Fibroblast of upper back skin (primary cell): ENCODE measurements at places on chromosomes 7 and 10.

- DNase-seq, result no peak
Observed at GRCh38 chr10:132696204-132696603, 89.7 kb downstream of the NKX6-2 start.

DNA sequence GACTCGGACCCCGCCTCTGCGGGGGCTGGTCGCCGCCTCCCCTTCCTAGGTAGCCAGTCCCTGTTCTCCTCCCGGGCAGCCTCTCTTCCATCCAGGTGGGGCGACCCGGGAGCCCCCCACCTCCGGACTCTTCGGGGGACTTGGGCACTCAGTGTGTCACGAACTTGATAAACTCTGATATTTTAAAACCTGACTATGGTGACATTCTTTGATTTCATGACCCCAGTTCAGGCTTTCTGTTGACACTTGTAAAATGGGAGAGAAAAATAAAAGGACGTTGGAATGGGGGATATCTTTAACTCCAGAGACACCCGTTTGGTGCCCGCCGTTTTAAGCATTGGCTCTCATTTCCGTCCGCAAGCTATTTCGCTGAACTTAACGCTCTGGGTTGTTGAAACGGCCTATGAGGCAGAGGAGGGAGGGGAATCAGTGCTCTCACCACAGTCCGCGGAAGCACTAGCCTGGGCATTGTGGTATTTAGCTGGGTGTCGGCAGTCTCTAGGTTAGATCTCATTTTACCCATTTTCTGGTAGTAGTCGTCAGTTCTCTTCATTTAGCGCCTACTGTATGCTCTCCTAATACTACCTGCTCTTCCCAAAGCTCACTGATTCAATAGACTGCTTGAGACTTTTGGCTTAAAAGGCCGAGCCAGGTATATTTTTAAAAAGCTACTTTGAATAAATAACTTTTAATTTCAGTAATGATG is 738 bp downstream of the VPS26A start:
- peak; percentile 40 for DNase-seq

- DNase-seq, result no peak
Observed at GRCh38 chr7:155864271-155864985, 52.2 kb upstream of the SHH start.

DNA sequence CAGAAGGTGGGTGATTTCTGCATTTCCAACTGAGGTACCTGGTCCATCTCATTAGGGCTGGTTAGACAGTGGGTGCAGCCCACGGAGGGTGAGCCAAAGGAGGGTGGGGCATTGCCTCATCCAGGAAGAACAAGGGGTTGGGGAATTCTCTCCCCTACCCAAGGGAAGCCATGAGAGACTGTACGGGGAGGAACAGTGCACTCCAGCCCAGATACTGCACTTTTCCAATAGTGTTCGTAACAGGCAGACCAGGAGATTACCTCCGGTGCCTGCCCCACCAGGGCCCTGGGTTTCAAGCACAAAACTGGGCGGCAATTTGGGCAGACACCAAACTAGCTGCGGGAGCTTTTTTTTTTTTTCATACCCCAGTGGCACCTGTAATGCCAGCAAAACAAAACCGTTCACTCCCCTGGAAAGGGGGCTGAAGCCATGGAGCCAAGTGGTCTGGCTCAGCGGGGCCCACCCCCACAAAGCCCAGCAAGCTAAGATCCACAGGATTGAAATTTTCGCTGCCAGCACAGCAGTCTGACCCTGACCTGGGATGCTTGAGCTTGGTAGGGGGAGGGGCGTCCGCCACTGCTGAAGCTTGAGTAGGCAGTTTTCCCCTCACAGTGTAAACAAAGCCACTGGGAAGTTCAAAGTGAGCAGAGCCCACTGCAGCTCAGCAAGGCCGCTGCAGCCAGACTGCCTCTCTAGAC is 31.2 kb downstream of the ARMC10 start:
- no peak for DNase-seq

DNA sequence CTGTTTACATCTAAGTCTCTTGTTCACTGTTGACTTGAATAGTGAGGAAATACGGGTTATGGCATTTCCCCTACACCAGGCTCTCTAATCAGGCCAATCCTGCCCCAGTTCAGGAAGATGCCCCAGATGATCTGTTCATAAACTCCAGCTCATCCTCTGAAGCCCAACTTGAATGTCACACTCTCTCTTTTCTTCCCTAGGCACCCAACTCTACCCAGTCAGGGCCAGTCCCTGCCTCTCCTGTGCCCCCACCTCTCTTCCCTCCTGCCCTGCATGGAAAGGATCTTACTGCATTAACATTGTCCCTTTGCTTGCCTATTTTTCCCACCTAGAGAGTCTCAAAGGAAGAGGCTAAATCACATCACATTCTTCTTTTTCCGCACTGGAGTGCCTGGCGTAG is 10.6 kb upstream of the TRPV6 start:
- no peak for DNase-seq

DNA sequence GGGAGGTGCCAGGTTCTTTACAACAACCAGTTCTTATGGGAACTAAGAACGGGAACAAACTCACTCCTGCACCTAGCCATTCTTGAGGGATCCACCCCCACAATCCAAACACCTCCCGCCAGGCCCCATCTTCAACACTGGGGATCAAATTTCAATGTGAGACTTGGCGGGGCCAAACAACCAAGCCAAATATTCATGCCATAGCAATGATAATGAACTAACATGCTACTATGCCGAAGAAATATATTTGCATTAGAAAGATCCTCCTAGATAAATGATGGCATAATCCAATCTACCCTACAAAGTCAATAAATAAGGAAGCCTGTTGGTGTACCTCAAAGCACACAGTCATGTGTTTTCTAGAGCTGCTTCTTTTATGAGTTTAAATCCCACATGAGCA is 57.6 kb downstream of the CCDC71L start:
- no peak for DNase-seq

GRCh38 chr7:92963566-92963965 is 127.2 kb upstream of the CDK6 start:
- no peak for DNase-seq

DNA sequence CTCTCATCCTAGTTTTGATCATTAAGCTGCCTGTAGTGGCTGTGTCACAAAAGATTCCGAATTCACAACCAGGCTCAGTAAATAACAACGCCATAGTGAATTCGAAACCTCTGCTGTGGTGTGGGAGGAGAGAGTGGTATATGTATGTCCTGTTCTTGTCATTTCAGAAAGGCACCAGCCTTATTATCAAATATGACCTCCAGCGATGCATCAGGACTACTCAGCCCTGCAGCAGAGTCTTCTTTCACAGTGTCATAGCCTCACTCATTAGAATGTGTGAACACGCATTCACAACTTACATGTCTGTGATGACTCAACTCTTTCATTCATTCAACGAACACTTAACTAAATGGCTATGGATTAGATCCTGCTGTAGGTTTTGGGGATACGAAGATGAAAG is 15.3 kb downstream of the AOC1 start:
- no peak for DNase-seq

DNA sequence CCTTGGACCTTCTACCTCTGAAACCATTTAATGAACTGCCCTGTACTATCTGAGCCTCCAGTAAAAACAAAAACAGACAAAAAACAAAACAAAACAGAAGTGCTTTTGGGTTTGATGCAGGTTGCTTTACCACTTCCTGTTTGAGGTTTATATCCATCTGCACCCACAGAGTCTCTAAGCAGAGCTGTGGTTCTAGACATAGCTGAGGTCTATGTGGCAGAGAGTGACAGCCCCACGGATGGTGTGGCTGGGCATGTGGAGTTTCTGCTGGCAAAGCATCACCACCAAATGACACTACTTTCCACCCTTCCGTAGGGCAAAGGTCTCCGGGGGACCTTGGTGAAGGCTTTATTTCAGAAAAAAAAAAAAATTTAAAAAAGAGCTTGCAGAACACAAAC is 754.2 kb downstream of the GRID1 start:
- no peak for DNase-seq

DNA sequence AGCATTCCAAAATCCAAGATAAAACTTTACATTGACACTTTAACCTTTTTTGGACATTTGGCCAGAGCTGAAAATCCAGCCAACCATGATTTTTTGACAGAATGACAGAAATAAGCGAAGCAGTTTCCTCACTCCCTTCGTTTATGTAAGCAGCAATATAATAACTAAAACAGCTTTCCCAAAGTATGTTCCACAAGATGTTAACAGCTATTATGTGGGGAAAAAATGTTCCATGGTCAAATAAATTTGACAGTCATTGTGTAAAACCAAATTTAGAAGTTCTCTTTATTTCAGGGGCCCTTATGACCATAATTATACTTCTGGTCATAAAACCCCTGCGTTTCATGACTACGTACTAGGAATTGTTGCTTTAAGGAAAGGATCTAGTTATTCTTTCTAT is 416.5 kb downstream of the MAGI2 start:
- DNase-seq, result no peak

DNA sequence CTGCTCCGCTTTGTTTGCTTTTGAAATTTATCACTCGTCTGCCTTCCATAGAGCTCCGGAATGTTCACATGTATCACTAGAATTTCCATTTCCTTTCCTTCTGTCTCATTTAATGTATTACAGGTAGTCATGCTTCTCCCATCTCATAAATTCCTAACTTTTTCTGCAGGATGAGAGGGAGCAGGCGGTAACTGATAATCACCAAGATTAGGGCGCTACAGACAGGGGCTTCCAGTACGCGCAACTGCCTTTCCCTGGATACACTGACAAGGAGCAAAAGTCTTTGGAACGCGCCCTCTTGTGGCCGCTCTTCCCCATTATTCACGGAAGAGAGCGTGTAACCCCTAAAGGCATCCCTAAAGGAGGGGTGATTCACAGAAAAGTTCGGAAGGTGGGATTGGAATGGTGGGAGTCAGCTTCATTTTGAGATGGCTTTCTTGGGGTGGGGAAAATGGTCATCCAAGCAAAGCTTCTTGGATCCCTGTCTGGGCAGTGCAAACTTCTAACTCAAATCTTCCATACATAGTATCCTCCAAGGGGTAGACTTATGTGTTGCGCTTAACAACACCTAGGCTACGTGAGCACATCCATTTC is 6.5 kb downstream of the INHBA start:
- DNase-seq, result peak; percentile 88

DNA sequence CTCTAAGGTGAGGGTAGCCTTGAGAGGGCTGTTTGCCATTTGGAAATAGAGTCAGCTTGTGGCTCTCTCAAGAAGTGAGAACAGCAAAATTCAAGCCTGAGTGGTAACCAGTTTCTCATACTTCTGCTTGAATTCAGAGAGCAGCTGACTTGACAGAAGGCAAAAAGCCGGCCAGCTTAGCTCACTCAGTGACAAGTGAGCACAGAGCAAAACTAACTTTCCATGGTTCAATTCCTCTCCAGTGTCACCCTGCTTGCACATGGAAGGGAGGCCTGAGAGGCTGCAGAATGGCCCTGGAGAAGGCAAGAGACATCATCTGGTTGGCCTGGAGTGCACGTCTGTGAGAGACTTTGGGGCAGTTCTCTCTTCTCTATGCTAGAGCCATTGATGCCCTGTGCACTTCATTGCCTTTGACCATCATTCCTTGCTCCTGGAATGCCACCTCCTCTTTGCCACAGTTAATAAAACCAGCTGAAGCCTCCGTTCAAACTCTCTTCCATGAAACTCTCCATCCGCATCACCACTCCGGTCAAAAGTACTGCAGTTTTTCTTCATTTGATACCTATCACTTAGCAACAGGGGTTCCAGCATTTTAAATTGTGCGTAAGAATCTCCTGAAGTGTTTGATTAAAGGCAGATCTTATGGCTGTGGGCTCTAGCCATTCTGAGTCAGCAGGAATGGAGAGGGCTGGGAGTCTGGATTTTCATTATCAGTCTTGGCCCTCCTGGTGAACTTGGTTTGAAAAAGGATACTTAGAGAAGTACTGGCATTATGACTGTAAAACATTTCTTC is 69.8 kb upstream of the PIK3CG start:
- peak; percentile 17 for DNase-seq

- peak; percentile 19 for DNase-seq
Observed at GRCh38 chr7:21616796-21617436, 74.1 kb downstream of the DNAH11 start.

DNA sequence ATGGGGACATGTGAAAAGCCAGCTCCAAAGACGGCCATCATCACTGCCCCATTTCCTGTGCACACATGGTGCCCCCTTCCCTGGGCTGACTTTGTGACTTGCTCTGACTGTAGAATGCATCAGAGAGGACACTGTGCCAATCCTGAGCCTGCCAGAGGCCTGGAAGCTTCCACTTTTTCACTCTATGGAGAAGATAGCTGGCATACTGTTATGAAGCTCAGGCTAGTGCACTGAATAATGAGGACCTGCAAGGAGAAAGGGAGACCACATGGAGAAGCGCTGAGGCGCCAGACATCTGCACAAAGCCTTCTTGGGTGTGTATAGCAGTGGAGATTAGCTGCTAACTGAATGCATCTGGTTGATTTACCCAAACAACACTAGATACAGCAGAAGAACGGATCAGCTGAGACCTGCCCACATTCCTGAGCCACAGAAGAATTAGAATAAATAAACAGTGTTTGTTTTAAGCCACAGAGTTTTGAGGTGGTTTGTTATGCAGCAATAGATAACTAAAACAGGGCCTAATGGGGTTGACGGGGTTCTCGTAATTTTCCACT is 58.9 kb upstream of the C10orf90 start:
- no peak for DNase-seq

DNA sequence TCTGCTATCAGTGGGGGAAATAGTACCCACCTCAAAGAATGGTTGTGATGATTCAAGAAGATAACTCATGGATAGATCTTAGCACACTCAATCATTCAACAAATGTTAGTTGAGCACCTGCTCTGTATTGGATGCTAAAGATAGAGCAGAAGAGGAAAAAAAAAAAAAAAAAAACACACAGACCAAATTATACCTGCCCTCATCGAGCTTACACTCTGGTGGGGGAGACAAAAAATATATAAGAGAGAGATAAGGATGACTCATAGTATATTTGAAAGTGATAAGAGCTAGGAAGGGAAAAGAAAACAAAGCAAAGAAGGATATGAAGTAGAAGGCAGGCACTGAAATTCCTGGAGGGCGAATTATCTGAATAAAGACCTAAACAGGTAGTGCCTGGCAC is 258.5 kb downstream of the SFMBT2 start:
- no peak for DNase-seq

DNA sequence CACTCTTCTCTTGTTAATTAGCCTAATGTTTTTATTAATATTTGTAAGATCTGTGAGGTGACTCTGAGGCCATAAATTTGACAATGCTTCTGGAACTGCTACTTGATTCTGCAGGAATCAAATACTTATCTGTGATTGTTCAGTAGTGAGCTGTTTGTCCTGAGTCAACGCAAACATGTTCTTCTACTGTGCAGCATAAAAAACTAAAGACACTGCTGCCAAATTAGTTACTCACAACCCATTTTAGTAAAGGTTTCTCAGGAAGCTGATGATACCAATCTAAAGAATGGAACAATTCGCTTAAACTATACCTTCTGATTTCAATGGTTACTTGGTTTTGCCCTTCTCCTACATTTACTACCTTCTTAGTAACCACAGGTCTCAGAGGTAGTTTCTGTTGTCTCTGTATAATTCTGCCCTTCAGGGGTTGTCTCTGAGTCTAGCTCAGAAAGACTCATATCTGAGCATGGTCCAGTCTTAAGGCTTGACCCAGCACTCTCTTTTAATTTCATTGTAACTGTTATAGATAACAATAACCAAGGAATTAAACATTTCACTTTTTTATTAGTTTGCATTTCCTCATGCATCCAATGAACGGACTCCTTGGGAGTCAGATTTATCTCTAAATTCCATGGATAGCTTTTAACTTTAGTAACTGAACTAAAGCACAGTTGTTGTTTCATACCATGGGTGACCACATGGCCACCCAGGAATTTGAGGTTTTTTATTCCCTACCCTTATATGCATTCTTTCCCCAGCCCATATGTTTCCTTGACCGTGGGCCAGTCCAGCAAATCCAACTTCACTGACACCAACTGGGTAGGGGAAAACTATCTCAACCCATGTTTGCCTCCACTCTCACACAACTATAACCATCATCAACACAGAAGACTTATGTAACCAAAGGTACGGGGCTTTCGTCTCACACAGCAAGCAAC is 309.5 kb upstream of the TEX47 start:
- DNase-seq, result peak; percentile 63
